ENCODE measurements at places on chromosomes 4 and X. TPM values are rescaled to one million over a fixed set of nuclear protein-coding genes. Genes with fewer than 3 reads are reported as not detected.

The CT55 gene
- not detected for total RNA-seq

DNA sequence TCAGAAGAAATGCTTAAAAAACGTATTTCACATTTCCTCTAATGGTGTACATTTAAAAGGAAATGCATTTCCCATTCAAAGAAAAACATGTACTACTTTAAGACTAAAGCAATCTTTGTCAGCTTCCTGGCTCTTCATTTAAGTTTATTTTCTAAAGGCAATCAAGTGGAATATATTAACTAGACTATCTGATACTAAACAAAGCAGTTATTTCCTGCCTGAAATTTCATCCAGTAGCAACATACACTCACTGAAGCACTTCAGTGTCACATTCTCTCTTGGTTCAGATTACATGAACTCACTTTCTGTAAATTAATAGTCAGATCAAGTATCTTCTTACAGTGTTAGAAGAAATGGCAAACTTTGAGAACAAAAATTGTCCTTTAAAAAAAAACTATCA is 42.5 kb downstream of the LRBA start:
- peaks cover 16% of the 10 kb centered on the region for H3K36me3 ChIP-seq
- no peak for DNase-seq
- no peak overlapping the region for H3K27ac ChIP-seq

- no peaks in the 10 kb centered on the region for H3K36me3 ChIP-seq
- no peaks in the 10 kb centered on the region for H3K27me3 ChIP-seq
These were observed 383 bp upstream of the TBC1D19 start for GRCh38 chr4:26583538-26583864.

The TBC1D9 gene
- total RNA-seq, result 0.06 TPM

GRCh38 chrX:121122332-121122731 is 74.9 kb downstream of the GLUD2 start:
- no peak for DNase-seq
- H3K4me3 ChIP-seq, result no peak overlapping the region
- no peaks in the 10 kb centered on the region for H3K27me3 ChIP-seq
- no peaks in the 10 kb centered on the region for H3K4me1 ChIP-seq

Data from activated naive CD8-positive, alpha-beta T cell treated with anti-CD3 and anti-CD28 coated beads for 36 hours (primary cell).